ENCODE measurements at places on chromosomes 1 and 21.
A peak's percentile ranks its signal among the peaks of the same experiment; 100 is the strongest.

DNA sequence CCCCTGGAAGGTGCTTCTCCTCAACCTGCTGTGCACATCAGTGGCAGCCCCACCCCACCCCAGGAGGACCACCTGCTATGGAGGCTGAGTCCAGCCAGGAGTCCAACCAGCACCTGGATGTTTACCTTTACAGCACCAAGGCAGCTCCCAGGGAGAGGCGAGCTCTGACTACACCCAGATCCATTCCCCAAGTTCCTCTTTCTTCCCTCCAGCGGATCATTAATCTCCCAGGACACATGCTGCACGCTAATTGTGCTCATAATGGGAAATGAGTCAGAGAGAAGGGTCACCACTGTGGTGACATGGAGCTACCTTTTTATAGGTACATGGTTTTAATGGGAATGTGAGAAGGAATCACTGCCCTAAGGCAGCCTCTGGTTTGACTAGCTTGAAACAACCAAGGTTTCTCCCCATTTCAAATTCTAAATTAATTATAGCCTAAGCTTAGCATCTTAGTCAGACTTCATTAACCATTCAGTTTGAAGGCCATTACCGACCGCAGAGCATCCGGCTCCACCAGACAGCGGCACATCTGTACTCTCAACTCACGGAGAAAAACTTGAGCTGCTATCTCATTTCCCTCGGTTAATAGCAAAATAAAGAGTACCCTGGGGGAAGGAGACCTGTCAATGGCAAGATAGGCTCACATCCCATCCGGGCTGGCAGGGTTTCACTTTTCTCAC, 173.1 kb upstream of the GALNT2 start:
- no peak for DNase-seq

GRCh38 chr21:29667651-29668050, 272.1 kb downstream of the GRIK1 start:
- DNase-seq = no peak

GRCh38 chr1:27632387-27633297, 2.3 kb downstream of the FGR start:
- DNase-seq = no peak

- no peak for DNase-seq
Observed at GRCh38 chr1:87669674-87670073, 341.0 kb downstream of the LMO4 start.

DNA sequence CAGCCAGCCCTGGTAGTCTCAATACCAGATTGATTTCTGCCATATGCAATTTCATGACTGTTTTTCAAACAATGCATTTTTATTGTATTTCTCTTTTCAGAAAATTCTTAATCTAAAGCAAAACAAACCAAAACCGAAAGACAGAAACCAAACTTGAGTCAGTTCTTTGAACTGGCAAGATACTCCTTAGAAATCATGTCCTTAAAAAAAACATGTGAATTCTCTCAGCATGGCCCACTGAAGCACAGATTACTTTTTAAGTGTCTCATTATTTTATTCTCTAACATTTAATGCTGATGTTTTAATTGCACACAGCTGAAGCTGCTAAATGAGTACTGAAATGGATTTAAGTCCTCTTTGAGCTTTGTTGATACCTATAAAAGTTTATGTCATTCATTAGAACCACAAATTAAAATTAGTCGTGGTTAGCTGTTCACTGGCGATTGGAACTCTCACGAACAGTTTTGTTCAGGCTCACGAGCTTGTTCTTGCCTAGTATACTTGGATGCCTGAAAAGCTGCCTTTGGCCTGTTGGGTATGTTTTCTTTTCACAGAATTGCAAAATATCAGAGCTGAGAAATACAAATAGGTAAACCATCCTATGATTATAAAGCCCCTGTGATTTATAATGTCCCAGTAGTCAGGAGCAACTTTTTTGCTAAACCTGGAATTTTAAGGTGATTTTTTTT, 87.5 kb downstream of the CAMTA1 start:
- DNase-seq = no peak

DNA sequence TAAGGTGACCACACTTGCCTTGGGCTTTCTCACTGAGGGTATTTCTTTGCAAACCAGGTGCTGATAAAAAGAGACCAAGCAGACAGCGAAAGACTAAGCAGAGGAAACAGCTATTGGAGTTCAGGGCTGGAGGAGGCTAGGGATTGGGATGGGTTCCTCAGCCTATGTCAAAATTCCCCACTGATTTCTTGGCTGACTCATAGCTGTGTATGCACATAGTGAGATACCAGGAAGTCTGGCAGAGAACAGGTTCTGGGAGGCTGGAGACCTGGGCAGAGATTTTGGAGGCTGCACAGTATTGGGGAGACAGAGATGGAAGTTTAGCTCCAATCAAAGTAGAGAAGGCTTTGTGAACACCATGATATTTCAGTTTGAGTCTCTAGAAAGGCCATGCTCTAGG, 25.3 kb downstream of the YARS1 start:
- DNase-seq = no peak

DNA sequence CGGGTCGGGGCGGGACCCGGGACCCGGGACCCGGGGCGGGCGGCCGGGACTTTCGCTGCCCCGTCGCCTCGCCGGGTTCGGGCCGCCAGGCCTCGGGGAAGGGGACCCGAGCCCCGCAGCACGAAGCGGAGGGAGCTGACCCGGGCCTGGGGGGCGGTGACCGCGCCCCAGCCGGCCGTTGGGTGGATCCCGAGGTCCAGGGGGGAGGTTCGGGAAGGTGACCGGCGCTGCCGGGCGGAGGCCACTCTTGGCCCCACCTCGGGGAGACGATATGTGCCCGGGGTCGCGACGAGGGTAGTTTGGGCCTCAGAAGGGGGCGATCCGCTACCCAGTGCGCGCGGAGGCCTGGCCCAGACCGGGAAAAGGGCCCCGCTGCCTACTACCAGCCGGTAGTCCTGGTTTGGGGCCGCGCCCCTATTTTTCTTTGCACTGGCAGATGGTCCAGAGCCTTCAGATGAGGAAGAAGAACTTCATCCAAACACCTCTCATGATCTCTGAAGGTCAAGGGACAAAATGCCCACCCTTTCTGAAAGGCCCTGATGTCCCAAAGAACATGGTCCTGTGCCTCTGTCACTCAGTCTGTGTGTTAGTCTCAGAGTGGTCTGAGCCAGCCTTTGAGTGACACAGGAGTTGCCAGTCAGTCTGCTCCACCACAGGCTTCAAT, 766 bp downstream of the AGO4 start:
- no peak for DNase-seq

- DNase-seq = peak; percentile 7
Observed at GRCh38 chr1:165560883-165561656, 17.3 kb downstream of the LRRC52 start.

DNA sequence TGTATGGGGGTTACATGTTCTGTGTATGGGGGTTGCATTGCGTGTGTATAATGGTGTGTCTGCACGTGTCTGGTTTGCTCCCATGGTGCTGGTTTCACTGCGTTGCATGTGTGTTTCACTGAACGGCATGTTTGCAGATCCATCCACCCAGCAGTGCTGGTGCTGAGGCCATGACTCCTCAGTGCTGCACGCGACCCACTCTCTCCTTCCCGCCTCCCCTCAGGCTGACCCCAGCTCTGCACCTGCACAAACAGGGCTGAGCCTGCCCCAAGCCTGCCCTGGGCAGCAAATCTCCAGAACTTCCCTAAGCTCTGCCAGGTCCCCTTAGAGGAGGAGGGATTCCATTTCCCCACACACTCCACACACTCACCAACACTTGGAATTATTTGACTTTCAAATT, 18.7 kb downstream of the ACTRT2 start:
- DNase-seq = no peak

- DNase-seq = no peak
Observed at GRCh38 chr1:40774266-40774998, 9.2 kb upstream of the KCNQ4 start.

DNA sequence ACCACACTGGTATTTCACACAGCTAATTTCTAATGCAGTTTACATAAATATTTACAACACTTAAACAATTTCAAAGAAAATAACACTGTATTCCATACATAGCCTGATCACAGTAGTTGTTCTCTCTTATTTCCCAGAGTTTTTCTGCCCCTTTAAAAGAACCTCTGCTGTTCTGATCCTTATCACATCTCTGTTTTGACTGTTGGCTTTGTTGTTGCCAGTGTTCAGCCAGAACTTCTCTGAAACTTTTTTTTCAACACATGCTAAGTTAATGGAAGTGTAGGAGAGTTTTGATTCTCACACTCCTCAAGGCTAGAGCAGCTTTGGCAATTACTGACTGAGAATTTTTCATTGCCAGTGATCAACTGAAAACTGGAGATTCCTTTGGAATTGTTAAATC, 11.1 kb downstream of the SELE start:
- DNase-seq = no peak

DNA sequence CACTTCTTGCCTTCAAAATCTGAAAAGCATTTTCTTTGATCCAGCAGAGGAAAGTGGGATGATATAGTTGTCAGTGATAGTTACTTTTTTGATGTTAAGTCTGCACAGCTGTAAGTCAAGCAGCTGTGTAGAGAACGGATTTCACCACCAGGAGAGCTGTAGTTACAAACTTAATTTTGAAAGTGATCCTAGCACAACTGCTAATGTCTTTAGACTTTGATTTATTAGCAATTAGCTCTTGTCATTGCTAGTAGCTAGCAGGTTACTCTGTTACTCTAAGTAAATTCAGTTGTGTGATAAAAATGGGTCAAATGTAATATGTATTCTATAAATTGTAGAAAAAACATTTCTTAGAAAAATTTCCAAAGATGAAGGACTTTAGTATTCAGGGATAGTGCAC, 46.0 kb downstream of the ALG6 start:
- no peak for DNase-seq

DNA sequence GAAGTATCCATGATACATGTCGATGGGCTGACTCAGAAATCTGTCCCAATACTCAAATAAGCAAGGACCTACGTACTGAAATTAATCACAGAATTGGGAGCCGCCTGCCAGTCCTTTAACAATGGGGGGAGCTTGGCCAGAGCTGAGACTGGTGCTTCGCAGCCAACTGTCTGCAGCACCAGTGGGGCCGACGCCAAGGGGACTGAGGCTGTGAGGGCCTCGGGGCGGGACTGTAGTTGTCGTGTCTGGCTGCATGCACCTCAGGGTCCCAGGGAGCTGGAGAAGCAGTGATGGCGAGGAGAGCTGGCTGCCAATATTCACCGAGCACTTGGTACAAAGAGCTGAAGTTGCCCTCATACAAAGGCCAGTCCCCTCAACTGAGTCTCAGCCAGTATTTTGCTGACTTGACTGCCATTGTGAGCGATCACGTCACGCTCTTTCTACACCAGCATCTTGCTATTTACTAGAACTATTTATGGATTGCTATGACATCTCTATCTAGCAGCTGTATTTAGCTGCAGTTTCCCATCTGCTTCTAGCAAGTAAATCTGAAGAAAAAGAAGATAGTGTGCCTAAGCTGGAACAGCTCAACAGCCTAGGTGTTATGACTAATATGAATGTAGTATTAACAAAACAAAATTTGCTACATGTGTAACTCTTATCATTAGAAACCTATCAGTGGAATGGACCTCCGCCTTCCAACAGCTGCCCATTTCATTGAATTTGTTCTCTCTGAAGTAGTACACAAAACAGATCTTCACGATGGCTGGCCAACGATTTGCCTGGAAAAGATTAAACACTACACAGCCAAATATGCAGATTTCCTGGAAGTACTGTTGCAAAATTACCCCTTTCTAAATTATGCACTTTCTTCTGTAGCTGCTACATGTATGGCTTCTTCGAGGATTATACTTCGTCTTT, 29.1 kb downstream of the EVI5 start:
- DNase-seq = no peak

- DNase-seq = no peak
Observed at GRCh38 chr1:109969146-109969829, 15.3 kb upstream of the AHCYL1 start.

GRCh38 chr1:192516776-192517297, 58.7 kb upstream of the RGS1 start:
- no peak for DNase-seq

- DNase-seq = no peak
Observed at GRCh38 chr1:212098771-212099170, 63.2 kb downstream of the DTL start.

DNA sequence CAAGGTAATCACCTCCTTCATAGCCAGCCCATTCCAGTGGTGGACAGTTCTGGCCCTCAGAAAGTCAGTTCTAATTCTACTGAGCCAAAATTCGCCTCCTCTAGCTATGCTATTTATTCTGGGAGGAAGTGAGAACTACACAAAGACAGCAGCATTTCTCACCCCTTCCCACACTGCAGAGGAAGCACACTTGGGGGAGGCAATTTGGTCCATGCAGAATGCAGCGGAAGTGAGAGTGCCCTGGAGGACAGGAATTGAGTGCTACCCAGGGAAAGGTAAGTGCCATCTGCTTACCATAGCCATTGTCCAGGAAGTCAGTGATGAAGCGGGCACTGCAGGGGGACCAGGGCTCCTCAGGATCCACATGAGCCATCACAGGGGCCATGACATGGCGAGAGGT, 3.7 kb downstream of the ADAMTS4 start:
- DNase-seq = no peak

DNA sequence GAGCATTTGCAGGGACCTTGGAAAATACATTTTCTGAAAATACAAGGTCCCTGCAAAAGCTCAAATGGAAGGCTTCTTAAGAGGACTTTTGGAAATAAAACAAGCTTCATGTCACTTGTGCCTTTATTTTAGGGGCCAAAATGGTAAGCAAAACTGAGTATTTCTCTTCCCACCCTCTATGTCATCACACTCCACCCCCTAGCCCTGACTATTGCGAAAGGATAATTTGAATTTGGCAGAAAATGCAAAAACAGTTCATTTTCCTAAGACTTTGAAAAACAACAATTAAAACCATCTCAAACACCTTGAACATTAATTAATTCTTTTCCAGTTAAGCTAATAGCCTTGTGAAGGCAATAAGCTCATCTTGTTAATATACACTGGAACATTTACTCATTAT, 201.7 kb downstream of the TM2D1 start:
- DNase-seq = no peak

GRCh38 chr1:178652506-178653490, 72.2 kb upstream of the RALGPS2 start:
- DNase-seq = no peak

- no peak for DNase-seq
Observed at GRCh38 chr1:81540216-81540615, 260.5 kb upstream of the ADGRL2 start.

DNA sequence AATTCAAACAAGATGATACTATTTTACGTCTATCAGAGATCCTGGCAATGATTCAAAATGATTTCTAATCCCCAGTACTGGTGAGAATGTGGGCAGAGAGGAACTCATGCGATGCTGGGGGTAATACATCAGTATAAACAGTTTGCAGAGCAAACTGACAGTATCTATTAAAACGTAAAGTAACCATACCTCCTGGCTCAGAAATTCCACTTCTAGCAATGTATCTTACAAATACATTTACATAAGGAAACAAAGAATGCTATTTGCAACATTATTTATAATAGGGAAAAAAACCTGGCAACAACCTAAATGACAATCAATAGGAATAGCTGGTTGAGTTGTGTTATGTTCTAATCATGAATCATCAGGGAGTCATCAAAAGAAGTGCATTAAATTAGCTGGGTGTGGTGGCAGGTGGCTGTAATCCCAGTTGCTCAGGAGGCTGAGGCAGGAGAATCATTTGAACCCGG, 15.9 kb downstream of the RCAN1 start:
- no peak for DNase-seq
